Activated naive CD4-positive, alpha-beta T cell treated with Interleukin-2 at 50 U/mL for 16 hours (primary cell): ENCODE measurements at places on chromosomes 7 and 10.
A peak's percentile ranks its signal among the peaks of the same experiment; 100 is the strongest.

- DNase-seq: peak; percentile 76
Observed at GRCh38 chr10:79374312-79375191, 27.3 kb downstream of the PPIF start.

- DNase-seq: no peak
Observed at GRCh38 chr10:21624951-21625350, 90.9 kb downstream of the MLLT10 start.

DNA sequence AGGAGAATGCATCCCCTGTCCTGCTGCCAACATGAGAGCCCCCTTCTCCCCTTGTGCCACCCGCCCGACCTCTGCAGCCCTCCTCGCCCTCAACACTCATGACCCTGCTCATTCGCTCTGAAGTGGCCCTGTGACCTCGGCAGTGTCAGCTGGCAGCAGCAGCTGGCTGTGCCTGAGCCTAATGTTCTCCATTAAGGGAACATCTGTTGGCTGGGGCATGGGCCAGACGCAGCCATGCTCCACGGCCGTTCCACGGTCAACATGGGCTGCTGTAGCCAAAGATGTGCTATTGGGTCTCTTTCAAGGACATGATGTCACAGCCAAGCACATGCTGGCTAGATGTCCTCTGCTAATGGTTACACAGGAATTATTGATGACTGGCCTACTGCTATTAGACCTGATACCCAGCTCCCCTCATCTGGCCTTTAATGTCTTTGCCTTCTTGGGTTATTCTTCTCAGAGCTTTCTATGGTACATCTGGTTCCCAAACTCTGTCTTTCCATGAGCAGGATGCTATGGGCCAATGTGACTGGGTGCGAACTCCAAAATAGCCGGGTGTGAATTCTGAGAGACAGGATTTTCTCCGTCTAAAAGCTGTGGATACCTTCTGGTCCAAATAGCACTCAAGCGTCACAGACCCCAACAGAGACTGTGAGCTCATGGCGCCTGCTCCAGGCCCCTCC lies 22.4 kb downstream of the ADCYAP1R1 start:
- DNase-seq: no peak

GRCh38 chr7:74293577-74293908 lies 4.3 kb downstream of the CLIP2 start:
- no peak for DNase-seq
